Hippocampal formation (tissue), 2 donors: ENCODE measurements at places on chromosomes 7 and 10.

- no peak for DNase-seq
These were observed 180.4 kb downstream of the RNF133 start for GRCh38 chr7:122518488-122518887.

GRCh38 chr10:47278152-47278473 is 21.9 kb upstream of the GDF10 start:
- DNase-seq = no peak

DNA sequence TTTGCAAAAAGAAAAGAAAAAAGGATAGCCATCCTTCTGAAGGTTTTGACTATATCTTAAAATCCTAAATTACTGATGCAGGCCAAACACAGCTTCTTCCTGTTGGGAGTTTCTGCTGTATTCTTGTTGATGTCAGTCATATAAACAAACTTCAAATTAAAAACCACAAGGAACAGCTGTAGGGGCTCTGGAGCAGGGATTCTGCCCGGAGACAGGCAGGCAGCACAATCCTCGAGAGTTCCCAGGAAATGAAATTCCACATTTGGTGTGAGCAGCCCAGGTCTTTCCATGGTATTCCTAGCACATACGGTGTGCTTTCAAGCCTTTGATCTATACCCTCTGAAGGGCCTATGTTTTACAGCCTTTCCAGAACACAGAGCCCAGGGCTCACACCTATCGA is 43.2 kb downstream of the INSYN2A start:
- DNase-seq = no peak

- DNase-seq = no peak
These were observed 40.9 kb downstream of the SMURF1 start for GRCh38 chr7:99102809-99103690.
